ENCODE measurements at places on chromosomes 3 and 15.

DNA sequence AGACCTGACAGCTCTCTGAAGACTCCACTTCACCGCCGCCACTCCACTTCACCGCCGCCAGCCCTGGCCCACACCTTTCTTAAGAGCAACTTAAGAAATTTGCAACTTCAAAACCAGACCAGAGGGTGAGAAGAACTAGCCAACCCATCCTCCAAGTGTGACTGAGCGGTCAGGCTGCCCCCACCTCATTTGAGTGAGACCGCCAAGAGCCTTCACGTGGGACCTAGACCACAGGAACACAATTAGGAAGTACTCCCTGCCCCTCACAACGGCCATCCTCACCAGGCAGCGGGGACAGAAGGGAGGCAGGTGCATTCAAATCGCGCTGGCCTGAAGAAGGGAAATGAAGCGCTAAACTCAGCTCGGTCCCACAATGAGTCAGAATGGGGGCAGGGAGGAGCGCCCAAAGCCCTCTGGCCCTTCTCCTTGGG, 156.8 kb upstream of the BCL6 start:
- DNase-seq: no peak

GRCh38 chr3:192332386-192333291, 394.7 kb downstream of the FGF12 start:
- DNase-seq: no peak

- no peak for DNase-seq
Measured at GRCh38 chr3:11307830-11308432, 35.7 kb downstream of the ATG7 start.

GRCh38 chr15:77486542-77487468, 66.1 kb downstream of the HMG20A start:
- DNase-seq: no peak

- DNase-seq: no peak
Measured at GRCh38 chr3:124823206-124823605, 64.0 kb downstream of the ITGB5 start.

DNA sequence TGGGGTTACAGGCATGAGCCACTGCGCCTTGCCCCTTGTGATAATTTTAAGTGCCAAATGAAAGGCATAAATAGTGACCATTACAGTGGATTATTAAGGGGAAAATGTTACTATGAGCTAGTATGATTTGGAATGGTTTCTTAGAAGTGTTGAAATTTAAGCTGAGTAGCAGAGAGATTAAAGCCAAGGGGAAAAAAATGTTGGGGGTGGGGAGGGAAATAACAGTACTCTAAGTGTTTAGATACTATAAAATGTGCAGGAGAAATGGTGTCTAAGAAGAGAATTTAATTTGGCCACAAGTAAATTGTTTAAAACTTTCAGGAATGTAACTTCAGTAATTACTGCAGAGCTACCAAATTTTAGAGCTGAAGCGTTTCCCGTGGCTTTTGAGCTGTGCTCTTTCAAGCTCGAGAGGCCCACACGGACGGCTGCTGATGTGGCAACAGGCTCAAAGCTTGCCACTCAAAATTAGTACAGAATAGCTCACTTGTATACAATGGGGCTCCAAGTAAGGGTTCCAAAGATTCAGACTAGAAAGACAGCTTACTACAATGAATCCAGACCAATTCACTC, 23.9 kb upstream of the SLC12A8 start:
- no peak for DNase-seq

DNA sequence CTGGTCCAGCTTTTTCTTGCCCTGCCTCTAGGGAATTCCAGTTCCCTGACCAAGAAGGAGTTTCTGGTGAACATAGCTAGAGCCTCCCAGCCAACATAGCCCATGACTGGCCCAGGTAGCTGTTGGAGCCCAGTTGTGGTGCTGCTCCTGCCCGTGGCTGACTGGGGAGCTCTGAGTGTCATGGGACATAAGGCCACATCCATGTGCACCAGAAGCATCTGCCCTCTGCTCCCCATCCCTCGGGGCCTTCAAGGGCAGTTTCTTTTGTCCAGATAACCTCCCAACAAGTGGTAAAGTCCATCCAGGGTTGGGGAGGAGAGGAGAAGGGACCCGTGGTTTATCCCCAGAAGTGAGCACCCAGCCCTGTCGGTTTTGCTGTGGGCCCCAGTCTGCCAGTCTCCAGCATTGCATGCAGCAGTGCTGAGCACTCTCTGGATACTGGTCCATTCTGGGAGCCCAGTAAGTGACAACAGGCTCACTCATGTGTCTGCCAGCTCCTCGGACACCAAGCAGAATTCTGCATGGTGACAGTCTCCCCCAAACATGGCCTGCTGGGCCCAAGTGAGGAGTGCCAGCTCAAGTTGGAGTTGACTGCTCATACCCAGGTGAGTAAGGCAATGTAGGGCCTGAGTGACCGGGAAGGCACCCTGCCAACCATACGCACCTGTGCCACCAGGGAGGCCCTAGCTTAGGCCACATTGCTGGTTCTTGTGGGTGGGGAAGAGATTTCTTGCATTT, 28.8 kb downstream of the ACAA1 start:
- DNase-seq: peak; percentile 15

- DNase-seq: no peak
Measured at GRCh38 chr3:29022976-29023375, 257.9 kb upstream of the RBMS3 start.

GRCh38 chr3:16369276-16369675, 104.3 kb downstream of the OXNAD1 start:
- no peak for DNase-seq

GRCh38 chr15:62622775-62623174, 419.8 kb upstream of the TPM1 start:
- no peak for DNase-seq

DNA sequence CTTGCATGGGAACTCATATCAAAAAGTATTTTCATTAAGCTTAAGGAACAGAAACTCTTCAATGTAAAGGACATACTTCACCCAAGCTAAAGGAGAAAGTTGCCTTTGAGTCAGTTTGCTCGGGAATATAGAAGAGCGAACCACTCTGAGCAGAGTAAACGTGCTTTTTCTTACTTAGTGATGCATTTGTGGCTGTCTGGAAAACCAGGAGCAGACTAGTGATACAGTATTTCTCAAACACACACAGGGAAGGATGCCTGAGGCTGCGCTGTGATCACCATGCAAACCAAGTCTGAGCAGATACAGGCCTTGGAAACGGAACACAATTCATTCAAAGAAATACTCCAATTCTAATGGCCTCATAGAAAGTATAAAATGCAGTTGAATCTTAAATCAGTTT, 121.0 kb upstream of the CDIN1 start:
- no peak for DNase-seq

- DNase-seq: no peak
Measured at GRCh38 chr15:74827614-74828013, 1.2 kb downstream of the CPLX3 start.

GRCh38 chr3:132867526-132867925, 145.3 kb upstream of the NPHP3 start:
- no peak for DNase-seq

GRCh38 chr3:150691414-150692040, 12.2 kb downstream of the ERICH6 start:
- no peak for DNase-seq

- no peak for DNase-seq
Measured at GRCh38 chr15:54559405-54560069, 581.3 kb downstream of the UNC13C start.
